ENCODE measurements at places on chromosomes 1 and 21. TPM values are rescaled to one million over a fixed set of nuclear protein-coding genes. Genes with fewer than 3 reads are reported as not detected.

Gene HSD3B2
- 1.4 TPM for total RNA-seq

DNA sequence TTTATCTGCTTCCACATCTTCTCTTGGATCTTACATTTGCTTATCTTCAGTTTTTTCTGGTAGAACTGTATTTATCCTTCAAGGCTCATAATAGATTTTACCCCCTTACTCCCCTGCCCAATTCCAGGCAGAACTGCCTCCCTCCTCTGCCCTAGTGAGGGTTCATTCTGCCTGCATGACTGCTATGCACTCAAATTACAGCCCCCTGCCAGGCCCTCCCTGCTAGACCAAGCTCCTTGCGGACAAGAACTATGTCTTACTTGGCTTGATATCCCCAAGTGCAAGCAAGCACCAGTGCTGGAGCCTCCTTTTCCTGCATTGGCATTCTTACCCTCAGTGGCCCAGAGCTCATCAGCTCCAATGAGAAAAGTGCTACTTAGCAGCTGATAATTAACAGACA is 18.1 kb downstream of the MAPKAPK2 start:
- DNase-seq = no peak
- H3K27ac ChIP-seq = no peak overlapping the region
- peaks cover 95% of the 10 kb centered on the region for H3K4me1 ChIP-seq
- no peaks in the 10 kb centered on the region for H3K27me3 ChIP-seq
- H3K4me3 ChIP-seq = no peak overlapping the region
- H3K36me3 ChIP-seq = no peaks in the 10 kb centered on the region

DNA sequence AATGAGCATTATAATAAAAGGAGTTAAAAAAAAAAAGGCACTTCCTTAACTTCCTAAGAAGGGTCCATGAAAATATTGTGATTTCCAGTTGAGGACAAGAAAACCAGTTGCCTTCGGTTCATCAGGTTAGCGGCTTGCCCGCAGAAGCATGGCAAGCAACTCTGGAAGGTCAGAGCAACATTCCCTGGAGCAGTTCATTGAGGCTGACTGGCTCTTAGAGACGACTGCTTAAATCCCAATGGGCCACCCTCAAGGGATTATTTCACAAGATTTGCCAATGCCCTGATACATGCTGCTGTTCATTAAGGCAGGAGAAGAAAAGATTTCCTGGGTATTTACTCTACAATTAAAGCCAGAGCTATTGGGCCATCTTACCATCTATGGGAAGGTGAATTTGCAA is 29.0 kb upstream of the CASQ2 start:
- no peaks in the 10 kb centered on the region for H3K27me3 ChIP-seq
- no peaks in the 10 kb centered on the region for H3K4me1 ChIP-seq
- no peak overlapping the region for H3K4me3 ChIP-seq
- no peak for DNase-seq
- H3K27ac ChIP-seq = no peak overlapping the region
- no peaks in the 10 kb centered on the region for H3K36me3 ChIP-seq

Gene LINGO4
- 3.2 TPM for total RNA-seq

All from stomach (tissue), 19 donors.